ENCODE measurements at places on chromosomes 2 and 18.

DNA sequence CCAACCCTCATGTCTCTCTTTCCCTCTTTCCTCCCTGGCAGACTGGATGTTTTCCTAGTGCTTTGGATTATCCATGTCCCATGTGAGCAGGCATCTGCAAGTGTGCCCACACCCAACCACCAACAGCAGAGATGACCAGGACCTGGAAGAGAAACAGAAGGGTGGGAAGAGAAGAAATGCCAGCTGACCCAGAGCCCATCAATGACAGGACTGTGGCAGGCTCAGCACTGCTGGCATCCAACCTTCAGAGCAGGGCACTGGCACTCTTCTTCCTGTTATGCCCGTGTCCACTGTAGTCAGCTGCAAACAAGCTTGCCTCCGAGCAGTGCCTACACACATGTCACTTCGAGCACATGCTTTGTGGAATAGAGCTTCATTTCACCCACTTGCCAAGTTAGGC is 121.1 kb downstream of the TANC1 start:
- DNase-seq = no peak

GRCh38 chr18:21331065-21331464 is 89.0 kb downstream of the GREB1L start:
- DNase-seq = no peak

DNA sequence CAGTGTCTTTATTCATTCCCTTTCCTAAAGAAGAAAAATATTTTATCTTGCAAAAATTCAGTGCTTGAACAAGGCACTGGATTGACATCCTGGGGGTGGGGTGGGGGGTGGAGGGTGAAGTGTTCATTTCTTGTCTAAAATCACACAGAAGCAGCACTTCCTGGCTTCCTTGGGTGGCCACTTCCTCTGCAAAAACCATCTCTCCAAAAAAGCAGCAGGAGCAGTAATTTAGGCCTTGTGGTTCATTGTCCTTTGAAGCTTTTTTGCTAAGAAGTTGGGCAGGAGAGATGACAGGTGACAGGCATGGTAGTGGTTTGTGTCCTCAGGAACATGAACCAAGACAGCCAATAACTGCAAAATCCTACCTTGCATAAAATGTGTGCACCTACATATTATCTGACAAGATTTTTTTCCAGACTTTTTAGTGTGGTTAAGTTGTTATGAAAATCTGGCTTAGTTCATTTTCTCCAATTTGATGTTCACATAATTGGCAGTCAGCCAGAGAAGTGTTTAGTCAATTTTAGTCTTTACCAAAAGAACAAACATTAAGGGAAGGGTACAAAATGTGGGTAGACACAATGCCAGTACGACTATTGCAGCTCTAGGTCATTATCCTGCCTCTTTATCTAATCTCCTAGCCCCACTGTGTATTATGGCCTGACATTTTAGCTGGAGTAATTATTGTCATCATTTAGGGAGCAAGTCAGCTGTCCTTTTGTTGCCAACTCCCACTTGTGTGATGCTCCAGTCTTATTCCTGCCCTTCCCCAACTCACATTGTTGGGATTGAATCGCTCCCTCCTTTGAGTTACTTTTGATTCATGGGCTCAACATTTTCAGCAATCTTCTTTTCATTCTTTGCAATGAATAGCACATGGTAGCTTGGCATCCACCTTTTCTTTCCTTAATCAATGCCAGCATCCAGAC is 177.2 kb downstream of the MYO3B start:
- DNase-seq = no peak

DNA sequence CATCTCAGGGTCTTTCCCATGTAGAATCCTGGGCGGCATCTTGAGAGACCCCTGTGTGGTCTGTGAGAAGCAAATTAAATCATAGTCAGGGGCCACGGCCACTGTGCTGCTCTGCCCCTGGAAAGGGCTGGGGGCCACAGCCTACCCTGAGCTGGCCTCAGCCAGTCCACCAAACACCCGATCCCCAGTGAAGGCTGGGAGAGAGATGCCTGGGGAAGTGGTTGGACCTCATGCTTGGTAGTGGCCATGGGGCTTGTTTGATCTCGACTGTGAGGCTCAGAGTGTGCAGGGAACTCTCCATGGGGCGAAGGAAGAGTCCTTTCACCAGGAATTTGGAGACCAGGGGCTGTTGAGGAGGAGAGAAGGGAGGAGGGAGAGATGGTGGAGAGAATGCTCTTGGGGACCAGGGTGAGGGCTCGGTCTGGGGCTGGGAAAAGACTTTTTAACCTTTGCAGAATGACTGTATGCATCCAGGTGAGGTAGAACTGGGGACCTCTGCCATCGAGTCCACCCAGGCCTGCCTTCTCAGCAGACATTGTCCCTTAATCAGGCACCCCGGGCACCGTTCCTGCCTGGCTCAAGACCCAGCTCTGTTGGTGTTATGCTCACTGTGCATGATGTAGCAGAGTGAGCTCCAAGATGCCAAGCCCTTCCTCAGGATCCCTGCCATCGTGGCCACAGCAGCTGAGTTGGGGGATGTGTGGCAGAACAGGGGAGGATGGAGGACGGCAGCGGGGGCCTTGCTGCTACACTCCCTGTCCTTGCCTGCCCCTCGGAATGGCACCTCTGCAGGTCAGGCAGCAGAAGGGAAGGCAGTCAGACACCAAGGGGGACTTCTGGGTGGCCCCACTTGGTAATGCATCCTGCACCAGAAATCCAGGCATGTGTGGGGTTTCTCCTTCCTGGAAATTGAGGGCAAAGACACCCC is 249.9 kb downstream of the DYSF start:
- no peak for DNase-seq

- no peak for DNase-seq
Observed at GRCh38 chr2:138212434-138212833, 248.2 kb downstream of the HNMT start.

- no peak for DNase-seq
Observed at GRCh38 chr2:144256996-144257707, 262.8 kb downstream of the ZEB2 start.

Measured in T-cell (primary cell).